Suppressor macrophage treated with lipopolysaccharide for 1 hour (primary cell): ENCODE measurements at places on chromosomes 12 and 14.

- no peak for DNase-seq
Observed at GRCh38 chr14:79997509-79998208, 213.6 kb downstream of the DIO2 start.

- DNase-seq: no peak
Observed at GRCh38 chr12:82583756-82584155, 103.0 kb upstream of the TMTC2 start.

GRCh38 chr12:29742646-29743045 is 41.1 kb downstream of the TMTC1 start:
- DNase-seq: no peak

GRCh38 chr12:59164991-59165718 is 244.9 kb upstream of the LRIG3 start:
- DNase-seq: peak; percentile 24

- DNase-seq: peak; percentile 86
Observed at GRCh38 chr14:35814371-35815005, 5.4 kb upstream of the RALGAPA1 start.

- peak; percentile 62 for DNase-seq
Observed at GRCh38 chr14:78519863-78520262, 349.7 kb downstream of the NRXN3 start.

DNA sequence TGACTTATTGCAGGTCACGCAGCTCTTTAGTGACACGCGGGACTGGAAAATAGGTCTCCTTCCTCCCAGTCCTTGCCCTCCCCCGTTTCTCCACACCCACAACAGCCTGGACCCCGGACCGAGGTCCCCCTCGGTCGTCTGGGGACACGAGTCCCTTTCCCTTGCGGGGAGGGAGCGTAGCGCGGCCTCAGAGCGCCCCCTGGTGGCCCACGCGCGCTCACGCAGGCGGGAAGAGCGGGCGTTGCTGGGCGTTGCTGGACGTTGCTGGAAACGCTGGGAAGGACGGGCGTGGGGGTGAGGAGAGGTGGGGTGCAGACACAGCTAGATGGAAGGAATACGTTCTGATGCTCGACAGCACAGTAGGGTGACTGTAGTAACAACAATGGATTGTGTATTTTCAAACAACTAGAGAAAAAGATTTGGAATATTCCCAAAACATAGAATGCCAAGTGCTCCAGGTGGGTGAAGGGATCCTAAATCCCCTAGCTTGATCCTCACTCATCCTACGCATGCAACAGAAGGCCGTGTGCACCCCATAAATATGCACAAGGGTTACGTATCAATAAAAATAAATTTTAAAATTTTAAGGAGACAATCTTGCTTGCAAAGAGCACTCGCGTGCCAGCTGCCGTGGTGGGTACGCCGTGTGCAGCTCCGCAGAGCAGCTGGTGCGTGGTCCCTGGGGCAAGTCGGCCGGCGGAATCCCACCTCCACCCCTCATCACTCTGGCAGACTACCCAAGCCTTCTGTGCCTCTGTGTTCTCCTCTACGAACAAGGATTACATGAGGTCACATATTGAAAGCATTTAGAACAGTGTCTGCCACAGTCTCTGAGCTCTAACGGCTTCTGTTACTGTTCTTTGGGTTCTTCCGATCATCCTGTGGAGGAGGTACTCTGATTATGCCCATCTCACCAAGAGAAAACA is 87.4 kb downstream of the B4GALNT3 start:
- peak; percentile 86 for DNase-seq

DNA sequence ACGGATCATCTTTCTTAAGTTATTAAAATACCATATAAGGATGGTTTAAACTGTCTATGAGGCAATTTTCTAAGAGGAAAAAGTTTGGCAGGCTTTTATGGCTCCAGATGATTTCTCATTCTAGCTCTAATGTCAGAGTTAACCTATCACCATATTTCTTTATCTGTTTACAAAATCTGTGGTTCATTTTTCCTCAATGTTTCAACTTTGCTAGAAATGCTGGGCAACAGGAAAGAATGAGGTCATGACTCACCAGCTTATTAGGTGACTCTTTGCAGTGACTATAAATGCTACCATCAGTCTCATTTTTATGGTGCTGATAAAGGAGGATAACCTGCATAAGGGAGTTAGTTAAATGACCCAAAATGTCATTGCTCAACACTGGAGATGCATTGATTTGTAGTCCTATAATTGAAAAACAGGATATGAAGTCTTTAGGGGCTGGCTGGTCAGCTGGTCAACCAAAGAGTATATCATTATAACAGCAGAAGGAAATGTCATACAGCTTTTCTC is 45.3 kb upstream of the RAP1B start:
- DNase-seq: peak; percentile 39

DNA sequence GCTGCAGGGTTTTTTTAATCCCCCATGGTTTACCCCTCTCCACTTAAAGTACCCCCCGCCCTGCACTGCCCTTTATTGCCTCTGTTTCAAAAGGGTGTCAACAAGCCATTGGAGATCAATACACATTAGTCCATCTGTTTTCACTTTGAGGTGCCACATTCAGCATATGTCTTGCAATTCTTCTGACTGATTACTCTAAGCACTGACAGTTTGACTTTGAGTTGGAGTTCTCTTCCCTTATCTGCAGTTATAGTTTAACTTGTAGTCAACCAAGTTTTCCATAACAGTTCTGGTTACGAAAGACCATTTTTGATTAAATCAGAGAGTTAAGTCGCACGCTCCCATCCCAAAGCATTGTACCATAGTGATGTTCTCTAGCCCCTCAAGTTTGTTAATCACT is 260.8 kb upstream of the TBX3 start:
- DNase-seq: no peak

GRCh38 chr12:75571204-75571603 is 59.8 kb upstream of the KRR1 start:
- no peak for DNase-seq

- no peak for DNase-seq
Observed at GRCh38 chr12:77746096-77746495, 84.6 kb upstream of the NAV3 start.

DNA sequence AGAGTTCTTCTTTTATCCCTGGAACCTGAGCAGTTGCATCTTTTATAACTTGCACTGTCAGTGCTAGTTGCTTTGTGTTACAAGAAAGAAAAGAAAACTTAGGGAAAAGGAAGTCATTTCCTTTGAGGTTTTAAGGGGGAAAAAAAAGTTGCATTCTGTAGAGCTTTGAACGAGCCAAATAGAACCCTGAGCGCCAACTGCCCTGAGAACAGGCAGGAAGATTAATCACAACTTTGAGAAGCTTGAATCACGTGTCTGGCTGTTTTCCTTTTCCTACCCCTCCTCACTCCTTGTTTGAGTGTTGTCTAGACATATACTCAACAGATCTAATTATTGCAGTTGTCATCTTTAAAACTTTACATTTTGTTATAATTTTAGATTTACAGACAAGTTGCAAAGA is 12.5 kb downstream of the PCNX1 start:
- peak; percentile 81 for DNase-seq

- no peak for DNase-seq
Observed at GRCh38 chr14:78479127-78479780, 309.1 kb downstream of the NRXN3 start.

DNA sequence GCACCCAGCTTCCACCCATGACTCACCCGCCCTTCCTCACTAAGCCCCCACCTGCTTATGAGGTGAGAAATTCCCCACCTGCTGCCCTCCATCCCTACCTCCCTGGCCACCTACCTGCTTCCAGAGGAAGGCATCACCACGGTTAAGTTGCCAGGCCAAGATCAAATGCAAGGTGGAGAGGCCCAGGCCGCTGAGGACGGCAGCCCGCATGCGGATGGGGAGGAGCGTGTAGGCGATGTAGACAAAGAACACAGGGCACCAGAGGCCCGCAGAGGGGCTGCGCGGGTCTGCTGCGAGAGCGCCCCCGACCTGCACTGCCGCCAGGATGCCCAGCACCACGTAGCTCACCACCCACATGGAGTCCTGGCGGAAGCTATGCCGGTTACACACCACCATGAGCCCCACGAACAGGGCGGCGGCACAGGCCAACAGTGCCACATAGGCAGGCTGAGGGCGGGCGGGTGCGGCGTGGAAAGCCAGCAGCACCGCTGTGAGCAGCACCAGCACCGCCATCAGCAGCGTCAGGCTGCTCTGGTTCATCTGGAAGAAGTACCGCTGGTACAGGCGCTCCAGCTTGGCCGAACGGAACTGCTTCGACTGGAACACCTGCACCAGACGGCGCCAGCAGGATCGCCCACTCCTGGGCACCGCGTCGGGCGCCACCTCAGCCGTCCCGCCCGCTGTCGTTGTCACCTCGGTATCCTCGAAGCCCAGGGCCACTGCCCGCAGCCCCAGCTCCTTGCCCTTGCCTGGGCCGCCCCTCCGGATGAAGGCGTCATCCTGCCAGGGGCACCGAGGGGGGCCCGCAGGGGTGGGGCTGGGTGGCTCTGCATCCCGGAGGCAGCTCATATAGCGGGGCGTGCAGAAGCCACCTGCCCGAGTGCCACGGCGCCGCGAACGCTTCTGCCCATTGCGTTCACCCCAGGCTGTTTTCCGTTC is 6.2 kb downstream of the ADCY6 start:
- no peak for DNase-seq

DNA sequence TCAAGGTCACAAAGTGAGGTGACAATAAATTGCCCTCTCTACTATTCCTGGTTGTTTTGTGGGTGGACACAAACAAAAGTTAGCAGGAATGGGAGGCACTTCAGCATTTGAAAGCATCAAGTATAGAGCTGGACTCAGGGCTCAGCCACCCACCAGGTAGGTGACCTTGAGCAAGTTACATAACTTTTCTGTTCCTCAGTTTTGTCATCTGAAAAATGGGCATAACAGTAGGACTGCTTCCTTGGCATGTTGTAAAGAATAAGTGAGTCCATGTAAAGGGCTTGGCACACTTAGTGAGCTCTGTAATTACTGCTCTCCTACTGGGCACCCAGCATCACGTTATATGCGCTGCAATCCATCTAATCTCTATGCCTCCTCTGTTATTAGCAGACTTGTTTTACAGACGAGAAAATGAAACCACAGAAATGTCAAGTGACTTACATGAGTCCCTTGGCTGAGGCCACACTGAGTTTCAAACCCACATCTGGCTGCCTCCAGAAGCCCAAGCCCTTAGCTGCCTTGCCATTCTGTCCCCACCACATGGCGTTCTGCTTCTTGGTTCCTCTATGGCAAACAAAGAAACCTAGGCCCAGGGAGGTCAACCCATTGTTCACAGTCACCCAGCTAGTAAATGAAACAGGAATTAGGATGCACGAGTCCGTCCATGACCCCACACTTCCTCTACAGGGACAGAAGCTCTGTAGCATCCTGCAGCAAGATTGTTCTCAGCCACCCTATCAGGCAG is 63.2 kb upstream of the SLC24A4 start:
- peak; percentile 81 for DNase-seq

- peak; percentile 20 for DNase-seq
Observed at GRCh38 chr14:65880507-65880906, 468.0 kb downstream of the FUT8 start.

DNA sequence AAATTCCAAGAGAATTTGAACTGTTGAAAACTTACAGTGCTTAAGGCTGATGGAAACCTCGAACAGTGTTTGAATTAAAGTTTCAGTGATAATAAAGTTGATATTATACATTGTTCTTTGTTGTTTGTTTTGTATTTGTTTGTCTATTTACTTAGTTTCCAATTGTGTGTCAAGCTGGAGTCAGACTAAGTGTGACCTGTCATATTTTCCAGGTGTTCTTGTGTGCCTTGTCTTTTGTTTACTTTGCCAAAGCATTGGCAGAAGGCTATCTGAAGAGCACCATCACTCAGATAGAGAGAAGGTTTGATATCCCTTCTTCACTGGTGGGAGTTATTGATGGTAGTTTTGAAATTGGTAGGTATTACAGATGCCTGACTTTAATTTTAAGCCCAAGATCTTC is 6.0 kb downstream of the SLCO1C1 start:
- DNase-seq: no peak

DNA sequence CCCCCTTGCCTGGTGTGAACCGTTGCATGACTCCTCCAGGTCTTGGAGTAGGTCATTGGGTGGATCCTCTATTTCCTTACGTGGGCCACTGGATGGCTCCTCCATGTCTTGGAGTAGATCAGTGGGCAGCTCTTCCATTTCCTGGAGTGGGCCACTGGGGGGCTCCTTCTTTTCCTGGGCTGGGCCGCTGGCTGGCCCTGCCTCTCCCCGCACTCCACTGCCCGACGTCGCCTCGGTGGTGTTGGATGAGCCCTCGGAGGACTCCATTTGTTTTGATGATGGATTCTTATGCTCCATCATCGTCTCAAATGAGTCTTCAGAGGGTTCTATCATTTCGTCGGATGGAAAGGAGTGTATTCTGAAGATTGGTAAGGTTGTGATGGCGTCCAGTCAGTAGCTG is 19.1 kb downstream of the RTL1 start:
- DNase-seq: no peak

DNA sequence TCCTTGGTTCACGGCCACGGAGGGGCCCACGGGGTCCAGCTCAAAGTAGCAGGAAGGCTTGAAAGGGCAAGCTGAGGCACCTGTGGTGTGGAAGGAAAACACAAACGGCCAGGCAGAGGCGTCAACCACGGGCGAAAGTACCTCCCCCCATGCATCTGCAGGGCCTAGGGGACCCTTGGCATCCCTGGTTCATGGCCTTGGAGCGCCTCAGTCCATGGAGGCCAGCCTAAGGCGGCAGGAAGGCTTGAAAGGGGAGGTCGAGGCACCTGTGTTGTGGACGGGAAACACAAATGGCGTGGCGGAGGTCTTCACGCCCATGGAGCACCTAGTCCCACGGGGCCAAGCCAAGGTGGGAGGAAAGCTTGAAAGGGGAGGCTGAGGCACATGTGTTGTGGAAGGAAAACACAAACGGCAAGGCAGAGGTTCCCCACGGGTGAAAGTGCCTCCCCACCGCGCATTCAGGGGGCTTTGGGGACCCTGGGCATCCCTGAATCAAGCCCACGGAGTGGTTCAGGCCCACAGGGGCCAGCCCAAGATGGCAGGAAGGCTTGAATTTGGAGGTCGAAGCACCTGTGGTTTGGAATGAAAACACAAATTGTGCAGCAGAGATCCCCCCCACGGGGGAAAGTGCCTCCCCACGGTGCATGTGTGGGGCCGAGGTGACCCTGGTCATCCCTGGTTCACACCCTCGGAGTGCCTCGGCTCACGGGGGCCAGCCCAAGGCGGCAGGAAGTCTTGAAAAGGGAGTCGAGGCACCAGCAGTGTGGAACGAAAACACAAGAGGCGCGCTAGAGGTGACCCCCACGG is 380.8 kb downstream of the ALG10 start:
- no peak for DNase-seq

- DNase-seq: no peak
Observed at GRCh38 chr12:46775796-46776195, 50.0 kb downstream of the SLC38A4 start.

GRCh38 chr14:55650992-55651391 is 71.0 kb downstream of the KTN1 start:
- DNase-seq: no peak

GRCh38 chr12:32398181-32398580 is 1.2 kb upstream of the FGD4 start:
- DNase-seq: no peak

DNA sequence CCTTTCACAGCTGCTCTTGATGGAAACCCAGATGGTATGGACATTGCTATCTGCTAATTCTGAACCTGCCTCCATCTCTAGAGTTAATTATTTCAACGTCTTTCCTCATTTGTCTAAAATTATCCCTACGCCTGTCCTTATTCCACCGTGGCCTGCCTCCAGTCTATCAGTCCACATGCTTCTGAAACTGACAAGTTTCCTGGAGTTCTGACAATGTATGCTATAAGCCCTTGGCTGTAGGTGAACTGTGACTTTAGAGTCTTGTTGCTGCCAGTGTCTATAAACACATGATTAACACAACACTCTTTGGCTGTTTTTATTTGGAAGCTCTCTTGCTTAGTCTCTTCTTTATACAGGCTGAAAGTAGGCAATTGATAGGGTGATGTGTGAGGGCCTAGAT is 1052.9 kb downstream of the TMTC2 start:
- no peak for DNase-seq
